Osteoblast (primary cell): ENCODE measurements at places on chromosomes 6 and 20.

GRCh38 chr20:32779500-32780211 is 17.5 kb downstream of the DNMT3B start:
- DNase-seq: no peak

DNA sequence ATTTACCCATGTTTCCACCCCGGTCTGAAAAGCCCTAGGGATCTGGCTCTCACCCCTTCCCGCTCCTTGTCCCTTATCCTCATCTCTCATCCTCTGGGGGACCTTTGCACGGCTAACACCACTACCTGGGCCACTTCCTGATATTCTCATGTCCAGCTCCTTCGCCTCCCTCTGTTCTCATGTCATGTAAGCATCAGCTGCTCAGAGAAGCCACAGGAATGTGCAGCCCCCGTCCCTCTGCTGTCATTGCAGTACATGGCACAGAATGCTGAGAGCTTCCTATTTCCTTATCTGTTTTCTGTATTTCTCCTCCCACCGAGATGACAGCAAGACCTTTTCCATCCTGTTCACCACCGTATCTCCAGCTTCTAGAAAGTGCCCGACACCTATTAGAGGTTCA is 102.4 kb downstream of the MTHFD1L start:
- no peak for DNase-seq

GRCh38 chr20:38165089-38165965 is at the start of gene TGM2:
Gene TGM2, minus strand, starts transcription at chr20:38165270. Its CDS starts 72 bp downstream, at chr20:38165198.
- DNase-seq: peak; percentile 93

GRCh38 chr20:33119725-33120720 is 40.6 kb downstream of the BPIFB4 start:
- no peak for DNase-seq

- DNase-seq: no peak
Measured at GRCh38 chr20:59232618-59233017, 67.8 kb upstream of the EDN3 start.

- DNase-seq: peak; percentile 58
Measured at GRCh38 chr6:13807696-13808095, 6.7 kb downstream of the MCUR1 start.

DNA sequence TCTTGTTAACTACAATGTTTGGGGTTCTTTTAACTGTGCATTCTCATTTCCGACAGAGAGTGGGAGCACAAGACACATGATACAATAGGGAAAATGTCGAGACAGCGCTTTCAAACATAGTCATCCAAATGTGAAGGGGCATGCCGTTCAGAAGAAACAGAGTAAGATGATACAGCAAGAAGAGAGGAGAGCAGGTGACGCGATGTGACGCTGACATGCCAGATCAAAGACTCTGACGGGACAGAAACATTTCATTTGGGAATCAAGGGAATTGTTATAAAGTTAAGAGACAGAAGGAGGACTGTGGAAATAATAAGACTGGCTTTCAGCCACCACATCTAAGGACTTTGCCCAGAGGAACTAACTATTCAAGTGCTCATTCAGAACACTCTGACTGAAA is 117.4 kb downstream of the FAXC start:
- DNase-seq: no peak
